Left kidney (tissue), 8 donors: ENCODE measurements at places on chromosomes 13 and 19. TPM values are rescaled to one million over a fixed set of nuclear protein-coding genes. Genes with fewer than 3 reads are reported as not detected.

- no peak for DNase-seq
These were observed 527 bp upstream of the EMC10 start for GRCh38 chr19:50475736-50476223.

DNA sequence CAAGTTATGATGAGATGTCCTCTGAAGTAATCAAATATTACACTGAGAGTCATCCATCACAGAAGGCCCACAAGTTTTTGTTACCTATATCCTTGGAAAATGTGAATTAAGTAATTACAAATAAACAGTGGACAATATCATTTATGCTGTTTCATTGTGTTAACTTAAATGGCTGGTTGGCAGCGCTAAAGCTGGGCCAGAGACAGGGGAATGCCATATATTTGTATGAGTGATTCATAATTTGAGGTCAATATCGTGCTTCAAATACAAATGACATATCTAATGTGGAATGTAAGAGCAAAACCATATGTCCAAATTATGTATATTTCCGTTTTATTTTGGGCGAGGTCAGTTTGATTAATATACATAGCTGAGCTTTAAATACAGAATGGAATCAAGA lies 1556.2 kb downstream of the SLITRK5 start:
- DNase-seq: no peak

DNA sequence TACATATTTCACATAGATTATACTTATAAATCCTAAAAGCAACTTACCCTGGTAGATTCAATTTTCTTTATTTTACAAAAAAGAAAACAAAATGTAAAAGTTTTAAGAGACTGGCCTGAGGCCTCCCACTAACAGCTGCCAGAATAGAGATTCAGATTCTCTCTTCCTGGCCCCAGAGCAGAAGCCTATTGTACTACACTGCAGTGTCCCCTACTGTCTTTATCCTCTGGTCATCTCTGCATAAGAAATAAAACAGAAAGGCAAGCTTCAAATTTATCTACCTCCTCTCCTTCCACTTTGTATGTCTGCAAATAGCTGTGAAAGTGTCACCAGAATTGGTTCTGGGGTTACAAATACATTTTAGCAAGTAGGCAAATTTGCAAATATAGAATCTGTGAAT lies 1004.1 kb upstream of the PCDH9 start:
- DNase-seq: no peak

Gene ZFP82
- 16.9 TPM for polyA plus RNA-seq
